ENCODE measurements at places on chromosomes 6 and 20.

DNA sequence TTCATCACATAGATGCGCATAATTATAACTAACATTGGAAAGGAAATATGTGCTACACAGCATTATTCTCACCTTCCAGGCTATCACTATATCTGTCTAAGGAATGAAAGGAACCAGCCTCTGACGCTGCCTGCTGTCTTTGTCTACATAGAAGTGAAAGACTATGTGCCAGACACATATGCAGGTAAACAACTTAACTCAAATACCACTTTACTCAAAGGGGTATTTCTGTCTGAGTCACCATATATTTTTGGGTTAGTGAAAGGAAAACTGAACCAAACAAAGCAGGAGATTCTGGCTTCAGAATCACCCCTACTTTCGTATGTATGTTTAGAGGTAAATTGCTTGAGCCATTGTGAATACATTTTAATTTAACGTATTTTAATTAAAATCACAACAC, 328.6 kb upstream of the PLCB4 start:
- no peak for DNase-seq

DNA sequence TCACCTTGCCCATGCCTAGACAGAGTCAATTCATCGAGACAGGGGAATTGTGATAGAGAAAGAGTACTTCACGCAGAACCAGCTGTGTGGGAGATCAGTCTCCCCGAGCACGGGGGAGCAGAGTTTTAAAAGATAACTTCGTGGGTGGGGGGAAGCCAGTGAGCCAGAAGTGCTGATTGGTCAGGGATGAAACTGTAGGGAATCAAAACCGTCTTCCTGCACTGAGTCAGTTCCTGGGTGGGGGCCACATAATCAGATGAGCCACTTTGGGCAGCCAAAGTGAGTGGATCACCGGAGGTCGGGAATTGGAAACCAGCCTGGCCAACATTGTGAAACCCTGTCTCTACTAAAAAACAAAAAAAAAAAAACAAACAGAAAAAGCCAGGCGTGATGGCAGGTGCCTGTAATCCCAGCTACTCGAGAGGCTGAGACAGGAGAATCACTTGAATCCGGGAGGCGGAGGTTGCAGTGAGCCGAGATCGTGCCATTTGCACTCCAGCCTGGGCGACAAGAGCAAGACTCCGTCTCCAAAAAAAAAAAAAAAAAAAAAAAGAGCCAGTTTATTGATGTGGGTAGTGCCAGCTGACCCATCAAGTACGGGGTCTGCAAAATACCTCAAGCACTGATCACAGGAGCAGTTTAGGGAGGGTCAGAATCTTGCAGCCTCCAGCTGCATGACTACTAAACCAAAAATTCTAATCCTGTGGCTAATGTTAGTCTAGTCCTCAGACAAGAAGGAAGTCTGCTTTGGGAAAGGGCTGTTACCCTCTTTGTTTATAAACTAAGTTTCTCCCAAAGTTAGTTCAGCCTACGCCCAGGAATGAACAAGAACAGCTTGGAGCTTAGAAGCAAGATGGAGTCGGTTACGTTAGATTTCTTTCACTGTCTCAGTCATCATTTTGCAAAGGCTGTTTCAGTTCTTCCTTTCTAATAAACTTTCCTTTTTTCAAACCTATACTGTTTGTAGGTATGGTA, 3.9 kb upstream of the TRIM39 start:
- no peak for DNase-seq

GRCh38 chr20:4281258-4282055, 266.1 kb upstream of the RNF24 start:
- no peak for DNase-seq

DNA sequence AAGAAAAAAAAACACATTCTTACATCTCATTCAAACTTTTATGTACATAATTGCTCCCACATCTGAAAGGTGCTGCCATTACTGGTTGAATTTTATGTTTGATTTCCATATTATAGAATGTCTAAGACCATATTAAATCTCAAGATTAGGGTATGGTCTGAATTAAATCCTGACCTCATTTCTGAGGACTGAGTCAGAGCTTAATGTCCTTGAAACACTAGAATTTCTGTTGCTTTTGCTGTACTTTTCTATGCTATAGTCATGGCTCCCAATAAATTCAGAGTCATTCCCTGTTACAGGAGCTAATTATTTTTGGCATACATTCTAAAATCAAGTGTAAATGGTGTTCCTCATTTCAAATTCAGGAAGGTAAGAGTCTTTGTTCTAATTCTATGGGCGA, 285.3 kb upstream of the MANEA start:
- no peak for DNase-seq

DNA sequence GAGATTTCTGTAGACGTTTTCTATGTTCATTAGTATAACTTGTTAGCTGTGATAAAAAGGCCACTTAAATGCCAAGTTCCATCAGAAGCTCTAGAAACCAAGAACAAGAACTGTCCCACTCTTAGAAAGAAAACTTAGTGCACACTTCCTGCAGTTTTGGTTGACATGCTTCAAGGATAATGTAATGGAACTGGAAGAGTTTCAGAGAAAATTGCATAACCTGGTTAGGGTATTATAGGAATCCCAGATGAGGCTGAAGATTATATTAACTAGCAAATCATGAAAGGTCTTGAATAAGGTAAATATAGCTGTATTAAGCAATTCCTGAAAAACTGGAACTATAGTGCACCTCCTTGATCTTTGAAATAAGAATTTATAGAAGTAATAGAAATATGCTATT, 1.8 kb upstream of the PHACTR2 start:
- peak; percentile 58 for DNase-seq

GRCh38 chr6:53565886-53566285, 21.0 kb upstream of the GCLC start:
- no peak for DNase-seq

- DNase-seq: no peak
Measured at GRCh38 chr6:100447081-100447899, 17.4 kb downstream of the SIM1 start.

All from ACHN (cell line).